ENCODE measurements at places on chromosomes 5 and 9.
A peak's percentile ranks its signal among the peaks of the same experiment; 100 is the strongest.

DNA sequence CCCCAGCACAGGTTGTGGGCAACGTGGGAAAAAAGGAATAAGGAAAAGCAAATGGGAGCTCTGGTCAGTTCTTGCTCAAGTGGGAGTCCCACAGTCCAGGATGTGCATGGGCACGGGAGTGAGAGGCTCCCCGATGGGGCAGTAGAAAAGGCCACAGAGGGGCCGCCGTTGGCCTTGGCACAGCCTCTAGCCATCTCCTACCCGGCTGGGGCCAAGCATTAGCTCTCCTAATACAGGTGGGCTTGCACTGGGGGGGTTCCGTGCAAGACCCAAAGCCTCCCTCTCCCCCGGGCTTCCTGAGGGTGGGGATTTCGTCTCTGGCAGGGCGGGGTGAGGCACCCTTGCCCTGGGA lies 212.2 kb upstream of the MVB12B start:
- DNase-seq, result no peak

GRCh38 chr5:58318468-58318867 lies 141.4 kb downstream of the PLK2 start:
- DNase-seq, result no peak

- DNase-seq, result no peak
Observed at GRCh38 chr5:29054694-29055093, 2016.3 kb upstream of the CDH9 start.

GRCh38 chr9:125754096-125754495 lies 6.9 kb downstream of the PBX3 start:
- no peak for DNase-seq

DNA sequence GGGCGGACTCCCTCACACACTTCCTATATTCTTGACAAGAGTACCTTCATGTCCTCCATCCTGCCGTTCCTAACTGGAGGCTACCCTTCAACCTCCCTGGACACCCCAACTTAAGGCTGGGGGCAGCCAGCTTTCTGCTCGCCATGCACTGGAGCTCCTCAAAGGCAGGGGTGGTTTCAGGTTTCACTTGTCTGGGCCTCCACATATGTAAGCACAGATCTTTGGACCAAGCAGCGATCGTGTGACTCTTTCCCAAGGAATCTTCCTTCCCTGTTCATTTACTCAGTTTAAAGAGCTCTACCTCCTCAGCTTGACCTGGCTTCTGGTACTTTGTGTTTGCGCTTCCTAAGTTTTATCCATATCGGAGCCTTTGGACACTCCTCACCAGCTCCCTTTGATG lies 34.2 kb upstream of the TRPC7 start:
- DNase-seq, result no peak

DNA sequence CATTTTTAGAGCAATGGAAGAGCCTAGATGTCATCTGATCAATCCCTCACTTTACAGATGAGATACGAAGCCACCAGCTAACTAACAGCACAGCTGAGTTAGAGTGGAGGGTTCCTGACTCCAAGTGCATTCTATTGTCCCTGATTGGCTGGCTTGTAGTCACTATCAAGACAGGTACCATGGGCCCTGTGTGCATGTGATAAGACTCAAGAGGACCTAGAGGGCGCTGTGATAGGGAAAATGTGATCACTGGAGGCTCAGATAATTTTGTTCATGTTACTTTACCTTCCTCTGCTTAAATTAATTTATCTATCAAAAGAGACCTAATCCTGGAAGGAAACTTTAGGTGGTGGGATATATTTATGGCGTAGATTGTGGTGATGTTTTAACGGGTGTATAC lies 19.5 kb upstream of the SNAPC3 start:
- DNase-seq, result no peak

DNA sequence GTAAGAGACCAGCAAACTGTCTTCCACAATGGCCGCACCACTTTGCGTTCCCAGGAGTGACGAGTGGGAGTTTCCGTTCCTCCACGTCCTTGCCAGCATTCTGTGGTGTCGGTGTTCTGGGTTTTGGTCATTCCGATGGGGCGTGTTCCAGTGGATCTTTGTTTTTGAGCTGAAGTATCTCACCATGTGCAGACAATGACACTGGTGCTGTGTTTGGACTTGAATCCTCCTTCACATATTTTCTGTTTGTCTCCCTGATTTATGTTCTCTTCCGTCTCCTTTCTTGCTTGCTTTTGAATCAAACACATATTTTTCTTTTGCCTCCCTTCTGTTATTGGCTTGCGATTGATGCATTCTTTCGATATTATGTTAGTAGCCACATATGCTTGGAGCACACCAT lies 60.8 kb upstream of the IRX4 start:
- DNase-seq, result no peak

DNA sequence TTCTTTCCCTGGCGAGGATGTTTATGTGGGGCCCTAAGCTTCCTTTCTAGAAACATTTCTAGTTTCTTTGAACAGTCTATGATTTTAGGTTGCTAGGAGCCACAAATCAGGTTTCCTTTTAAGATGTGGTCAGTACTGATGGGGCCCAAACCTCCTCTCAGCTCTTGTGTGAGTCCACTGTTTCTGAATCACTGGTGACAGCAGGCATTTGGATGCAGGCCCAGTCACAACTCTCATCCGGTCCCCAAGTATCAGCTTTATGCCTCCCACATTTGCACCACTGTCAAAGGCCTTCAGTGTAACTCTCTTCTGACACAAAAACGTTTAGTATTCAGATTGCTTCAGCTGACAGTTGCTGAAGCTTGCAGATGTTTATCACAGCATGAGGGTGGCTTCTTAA lies 7.8 kb downstream of the DMRT2 start:
- DNase-seq, result peak; percentile 47

DNA sequence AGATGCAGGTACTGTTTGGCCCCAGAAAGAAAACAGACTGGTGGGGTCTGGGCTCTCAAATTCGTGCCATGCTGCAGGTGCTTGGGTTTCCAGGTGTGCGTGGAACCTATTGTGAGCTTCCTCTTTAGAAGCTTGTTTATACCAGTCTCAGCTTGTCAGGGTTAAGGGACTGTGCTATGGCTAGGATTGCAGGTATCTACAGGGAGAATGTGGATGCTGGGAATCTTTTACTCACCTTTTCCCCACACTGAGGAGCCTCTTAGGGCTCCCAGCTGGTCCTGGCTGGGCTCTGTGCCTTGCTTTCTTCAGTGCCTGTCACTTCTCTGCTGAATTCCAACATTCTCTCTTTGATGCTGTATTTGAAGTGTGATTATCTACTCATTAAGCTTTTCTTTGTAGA lies 111.8 kb downstream of the WDR70 start:
- DNase-seq, result no peak

GRCh38 chr9:79946712-79947111 lies 374.9 kb downstream of the TLE4 start:
- no peak for DNase-seq

GRCh38 chr9:91790917-91791316 lies 159.1 kb downstream of the ROR2 start:
- DNase-seq, result no peak

Measured in C1 segment of cervical spinal cord (tissue), 14 donors.